ENCODE measurements at places on chromosomes 5 and 9.

GRCh38 chr5:140363631-140364471, 3.9 kb downstream of the SLC4A9 start:
- DNase-seq, result no peak

DNA sequence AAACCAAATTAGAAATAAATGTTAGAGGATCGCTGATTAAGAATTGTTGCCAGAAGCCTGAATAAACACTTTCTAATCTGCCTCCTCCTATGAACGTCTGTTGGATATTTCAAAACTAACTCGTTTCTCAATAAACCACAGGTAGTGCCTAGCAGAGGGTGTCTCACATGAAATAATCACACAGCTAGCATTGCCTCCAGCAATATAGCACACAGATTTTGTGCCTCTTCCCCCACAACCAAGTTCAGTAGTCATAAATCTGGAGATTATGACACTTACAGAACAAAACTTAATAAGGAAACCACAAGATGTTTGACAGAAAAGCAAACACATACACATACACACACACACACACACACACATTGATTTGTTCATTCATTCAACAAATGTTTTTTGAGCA, 173.2 kb upstream of the CDH10 start:
- no peak for DNase-seq

GRCh38 chr9:132451276-132451675, 41.3 kb downstream of the CFAP77 start:
- DNase-seq, result no peak

GRCh38 chr9:83267741-83268140, 204.8 kb upstream of the RASEF start:
- DNase-seq, result no peak

- no peak for DNase-seq
Measured at GRCh38 chr5:32504329-32504988, 59.9 kb upstream of the ZFR start.

- DNase-seq, result no peak
Measured at GRCh38 chr5:62374090-62374489, 29.6 kb downstream of the DIMT1 start.

DNA sequence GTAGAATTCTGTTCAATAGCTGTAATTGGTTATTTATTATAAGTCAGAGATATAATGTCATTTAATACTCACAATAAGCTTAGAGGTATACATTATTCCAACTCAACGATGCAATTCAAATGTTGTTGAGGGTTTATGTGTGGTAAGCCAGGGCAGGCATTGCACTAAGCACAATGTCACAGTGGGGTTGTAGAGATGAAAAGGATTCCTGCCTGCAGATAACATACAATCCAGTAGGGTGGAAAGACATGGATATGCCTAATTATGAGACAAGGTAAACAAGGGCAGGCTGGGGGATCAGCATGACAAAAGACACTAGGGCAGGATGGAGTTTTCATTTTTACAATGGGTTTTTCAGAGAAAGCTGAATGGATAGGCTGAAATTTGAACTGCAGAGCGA, 98.7 kb upstream of the PALM2AKAP2 start:
- DNase-seq, result no peak
